ENCODE measurements at places on chromosomes 7 and 10. TPM values are rescaled to one million over a fixed set of nuclear protein-coding genes. Genes with fewer than 3 reads are reported as not detected.

DNA sequence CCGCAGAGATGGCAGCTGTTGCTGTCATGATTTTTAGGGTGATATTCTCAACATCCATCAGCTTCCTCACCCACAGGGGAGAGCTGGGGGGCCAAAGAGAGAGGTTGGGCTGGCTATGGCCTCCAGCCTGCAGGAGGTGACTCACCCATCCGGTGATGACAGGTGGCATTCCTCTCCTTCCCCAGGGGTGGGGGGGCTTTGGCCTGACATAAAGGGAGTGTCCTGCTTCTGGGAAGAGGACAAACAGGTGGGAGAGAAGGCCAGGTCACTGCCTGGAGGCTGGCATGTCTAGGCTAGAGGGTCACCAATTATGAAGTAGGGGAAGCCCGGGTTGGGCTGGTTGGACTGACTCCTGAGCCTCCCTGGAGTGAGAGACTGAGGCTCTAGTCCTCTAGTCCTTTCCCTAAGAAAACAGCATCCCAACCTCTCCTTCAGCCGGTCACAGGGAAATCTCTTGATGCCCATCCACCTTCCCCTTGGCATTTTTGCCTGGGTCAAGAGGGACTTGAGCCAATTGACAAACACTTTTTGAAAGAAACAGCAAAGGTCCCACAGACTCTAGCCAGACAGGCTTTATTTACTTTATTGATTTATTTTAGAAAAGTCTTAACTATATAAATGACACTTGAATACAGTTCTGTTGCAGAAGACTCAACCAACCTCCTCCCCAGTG, 79.8 kb upstream of the ZNF716 start:
- no peaks in the 10 kb centered on the region for H3K36me3 ChIP-seq
- H3K4me3 ChIP-seq, result no peak overlapping the region
- H3K4me1 ChIP-seq, result no peaks in the 10 kb centered on the region
- H3K27me3 ChIP-seq, result no peaks in the 10 kb centered on the region
- H3K27ac ChIP-seq, result no peak overlapping the region

DNA sequence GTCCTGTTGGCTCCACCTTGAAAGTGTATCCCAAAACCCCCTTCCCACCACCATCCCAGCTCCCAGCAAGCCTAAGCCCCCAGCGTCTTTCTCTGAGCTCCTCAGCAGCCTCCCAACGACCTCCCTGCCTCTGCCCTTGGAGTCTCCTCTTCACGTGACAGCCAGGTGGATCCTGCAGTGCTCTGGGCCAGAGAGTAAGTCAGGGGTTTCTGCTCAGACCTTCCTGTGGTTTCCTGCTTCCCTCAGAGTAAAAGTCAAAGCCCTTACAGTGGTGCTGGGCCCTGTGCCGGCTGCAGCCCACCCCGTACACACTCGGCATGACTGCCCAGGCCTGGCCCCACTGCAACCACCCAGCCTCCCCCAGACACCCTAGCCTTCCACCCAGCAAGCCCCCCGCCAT, 51.9 kb downstream of the OAT start:
- DNase-seq, result no peak
- no peaks in the 10 kb centered on the region for H3K4me1 ChIP-seq
- H3K27ac ChIP-seq, result no peak overlapping the region
- H3K27me3 ChIP-seq, result no peaks in the 10 kb centered on the region
- no peak overlapping the region for H3K4me3 ChIP-seq
- H3K36me3 ChIP-seq, result no peaks in the 10 kb centered on the region

DNA sequence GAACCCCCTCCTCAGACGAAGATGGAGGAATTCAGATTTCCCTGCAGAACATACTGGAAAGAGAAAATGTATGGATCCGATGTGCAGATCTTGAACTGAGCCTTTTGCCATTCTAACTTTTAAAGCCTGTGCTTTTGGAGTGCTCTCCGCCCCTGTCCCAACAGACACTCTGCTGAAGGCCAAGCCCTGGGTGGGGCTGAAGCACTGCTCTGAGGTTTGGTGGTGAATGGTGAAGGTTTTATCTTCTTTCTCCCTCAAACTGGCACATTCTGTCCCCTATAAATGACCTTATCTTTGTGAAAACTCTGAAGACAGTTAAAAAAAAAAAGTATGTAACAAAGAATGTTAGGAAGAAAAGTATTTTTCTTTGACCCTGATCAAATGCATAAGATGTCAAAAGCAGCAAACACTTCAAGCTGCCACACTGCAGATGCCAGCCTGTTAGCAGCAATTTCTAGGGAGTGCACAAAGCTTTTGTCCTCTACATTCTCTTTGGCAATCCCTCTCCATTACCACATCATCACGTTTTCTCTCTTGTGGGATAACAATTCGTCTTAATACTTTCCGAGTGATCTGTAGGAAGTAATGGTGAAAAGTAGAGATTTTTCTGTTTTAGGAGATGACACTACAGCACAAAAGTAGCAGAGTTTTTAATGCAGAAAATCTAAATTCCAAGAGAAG, 137.3 kb upstream of the CCDC6 start:
- peak; percentile 29 for DNase-seq
- no peaks in the 10 kb centered on the region for H3K36me3 ChIP-seq
- H3K4me3 ChIP-seq, result no peak overlapping the region
- H3K27me3 ChIP-seq, result no peaks in the 10 kb centered on the region
- H3K4me1 ChIP-seq, result peaks cover 8% of the 10 kb centered on the region
- H3K27ac ChIP-seq, result no peak overlapping the region

INMT gene
- total RNA-seq, result 347 TPM

GRCh38 chr7:45106-46090, 147.0 kb upstream of the FAM20C start:
- H3K4me1 ChIP-seq, result no peaks in the 10 kb centered on the region
- no peak for DNase-seq
- no peaks in the 10 kb centered on the region for H3K36me3 ChIP-seq
- no peak overlapping the region for H3K27ac ChIP-seq
- no peak overlapping the region for H3K4me3 ChIP-seq

DNA sequence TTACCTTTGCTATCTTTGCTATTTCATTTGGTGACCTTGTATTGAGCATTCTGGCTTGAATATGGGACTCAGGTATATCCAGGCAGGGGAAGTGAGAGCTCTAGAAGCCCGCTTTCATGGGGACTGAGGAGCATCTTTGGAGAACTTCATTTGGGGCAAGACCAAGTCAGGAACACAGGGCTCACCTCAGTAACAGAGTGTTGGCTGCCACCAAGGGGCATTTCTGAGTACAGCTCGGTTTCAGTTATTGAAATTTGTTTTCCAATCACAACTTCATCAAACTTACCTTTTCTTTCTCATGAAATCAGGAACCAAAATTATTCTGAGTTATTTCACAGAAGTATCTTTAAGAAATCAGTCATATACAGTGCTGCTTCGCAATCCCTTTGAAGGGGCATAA, 337.2 kb downstream of the C7orf25 start:
- DNase-seq, result no peak
- no peaks in the 10 kb centered on the region for H3K27me3 ChIP-seq
- H3K4me3 ChIP-seq, result no peak overlapping the region
- H3K4me1 ChIP-seq, result peaks cover 20% of the 10 kb centered on the region

DNA sequence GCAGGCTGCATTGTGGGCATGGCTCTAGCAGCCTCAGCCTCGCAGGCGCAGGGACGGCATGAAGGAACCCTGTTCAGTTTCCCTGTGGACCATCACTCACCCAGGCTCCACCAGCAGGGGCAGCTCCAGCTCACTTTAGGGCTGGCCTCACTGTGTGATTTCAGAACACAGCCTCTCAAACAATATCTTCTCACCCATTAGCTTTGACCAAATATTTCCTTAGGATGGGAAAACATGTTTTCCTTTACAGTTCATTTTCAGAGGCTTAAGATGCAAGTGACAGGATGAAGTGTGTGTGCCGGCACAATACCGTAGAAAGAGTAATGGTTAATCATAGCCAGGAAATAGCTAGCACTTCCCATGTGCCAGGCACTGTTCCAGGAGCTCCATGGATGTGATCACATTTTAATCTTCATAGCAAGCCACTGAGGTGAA, 58.2 kb downstream of the LANCL2 start:
- peaks cover 10% of the 10 kb centered on the region for H3K36me3 ChIP-seq
- no peaks in the 10 kb centered on the region for H3K4me1 ChIP-seq
- DNase-seq, result no peak
- no peak overlapping the region for H3K27ac ChIP-seq

LRMDA gene
- total RNA-seq, result 185 TPM

DNA sequence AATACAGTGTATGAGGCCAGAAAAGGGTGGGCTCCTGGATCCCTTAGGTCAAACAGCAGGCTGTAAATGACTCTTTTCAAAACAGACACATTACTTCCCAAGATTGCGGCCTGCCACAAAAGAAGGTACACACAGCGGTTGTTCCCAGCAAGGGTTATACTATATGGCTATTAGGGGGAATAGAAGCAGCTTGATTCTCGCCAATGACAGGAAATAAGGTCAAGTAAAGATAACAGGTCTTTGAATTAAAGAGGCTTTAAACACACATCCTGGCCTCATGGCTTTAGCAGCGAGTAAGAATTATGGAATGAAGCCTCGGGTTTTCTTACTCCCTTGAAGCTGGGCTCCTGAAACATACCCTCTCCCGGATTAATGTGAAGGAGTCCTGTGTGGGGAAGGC, 58.3 kb downstream of the CYP26A1 start:
- H3K27me3 ChIP-seq, result no peaks in the 10 kb centered on the region
- DNase-seq, result no peak
- H3K36me3 ChIP-seq, result no peaks in the 10 kb centered on the region
- H3K4me3 ChIP-seq, result no peak overlapping the region
- no peaks in the 10 kb centered on the region for H3K4me1 ChIP-seq
- no peak overlapping the region for H3K27ac ChIP-seq

GRCh38 chr7:128102490-128103291, 71.5 kb upstream of the LRRC4 start:
- no peak for DNase-seq
- no peak overlapping the region for H3K4me3 ChIP-seq
- no peaks in the 10 kb centered on the region for H3K27me3 ChIP-seq
- no peaks in the 10 kb centered on the region for H3K36me3 ChIP-seq
- no peak overlapping the region for H3K27ac ChIP-seq

- H3K27ac ChIP-seq, result no peak overlapping the region
- no peak for DNase-seq
- H3K4me3 ChIP-seq, result no peak overlapping the region
- H3K27me3 ChIP-seq, result no peaks in the 10 kb centered on the region
Measured at GRCh38 chr7:50212666-50213621, 91.6 kb upstream of the IKZF1 start.

DNA sequence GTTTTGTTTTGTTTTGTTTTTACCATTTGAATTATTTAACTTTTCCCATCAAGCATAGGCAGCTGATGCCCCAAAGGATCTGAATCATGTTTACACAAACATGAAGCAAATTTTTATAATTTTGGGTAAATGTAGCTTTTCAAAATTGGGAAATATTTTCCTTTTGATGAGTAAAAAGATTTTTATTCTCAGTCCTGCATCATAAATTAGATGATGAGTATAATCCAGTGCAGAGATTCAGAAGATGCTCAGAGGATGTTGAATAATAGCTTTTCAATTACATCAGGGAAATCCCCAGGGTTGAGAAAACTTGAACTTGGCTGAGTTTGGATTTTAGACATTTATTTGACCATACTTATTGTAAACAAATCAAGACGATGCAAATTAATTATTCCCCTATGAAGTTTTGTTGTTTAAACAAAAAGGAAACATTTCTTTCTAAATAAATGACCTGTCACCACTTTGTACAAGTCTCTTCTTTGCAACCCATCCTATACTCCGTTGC, 121.7 kb downstream of the FAM204A start:
- no peaks in the 10 kb centered on the region for H3K27me3 ChIP-seq
- no peaks in the 10 kb centered on the region for H3K4me1 ChIP-seq
- H3K27ac ChIP-seq, result no peak overlapping the region
- no peaks in the 10 kb centered on the region for H3K36me3 ChIP-seq

SLC39A12 gene
- 1.9 TPM for total RNA-seq

- no peak for DNase-seq
- H3K27ac ChIP-seq, result no peak overlapping the region
- H3K36me3 ChIP-seq, result no peaks in the 10 kb centered on the region
Measured at GRCh38 chr10:42112331-42113157, 525.8 kb downstream of the ZNF33B start.

DNA sequence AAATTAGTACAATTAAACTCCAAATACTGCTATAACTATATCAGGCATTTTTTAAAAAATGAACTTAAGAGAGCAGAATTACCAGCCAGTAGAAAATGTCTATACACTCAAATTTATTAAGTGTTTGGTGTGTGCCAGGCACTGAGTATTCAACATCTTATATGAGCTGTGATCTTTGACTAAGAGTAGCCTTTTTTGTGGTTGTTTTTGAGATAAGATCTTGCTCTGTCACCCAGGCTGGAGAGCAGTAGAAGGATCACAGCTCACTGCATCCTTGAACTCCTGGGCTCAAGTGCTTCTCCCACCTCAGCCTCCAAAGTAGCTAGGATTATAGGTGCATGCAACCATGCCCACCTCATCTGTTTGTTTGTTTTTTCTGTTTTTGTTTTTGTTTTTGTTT, 102.5 kb upstream of the CELF2 start:
- no peaks in the 10 kb centered on the region for H3K27me3 ChIP-seq
- H3K36me3 ChIP-seq, result no peaks in the 10 kb centered on the region
- peaks cover 5% of the 10 kb centered on the region for H3K4me1 ChIP-seq
- DNase-seq, result no peak
- no peak overlapping the region for H3K27ac ChIP-seq

GRCh38 chr10:86067436-86068050, 299.1 kb downstream of the GRID1 start:
- H3K27ac ChIP-seq, result no peak overlapping the region
- DNase-seq, result peak; percentile 5
- no peak overlapping the region for H3K4me3 ChIP-seq
- H3K27me3 ChIP-seq, result no peaks in the 10 kb centered on the region
- no peaks in the 10 kb centered on the region for H3K36me3 ChIP-seq

GRCh38 chr10:4070921-4071660, 286.1 kb upstream of the KLF6 start:
- H3K27ac ChIP-seq, result no peak overlapping the region
- peaks cover 13% of the 10 kb centered on the region for H3K4me1 ChIP-seq
- no peaks in the 10 kb centered on the region for H3K36me3 ChIP-seq
- no peaks in the 10 kb centered on the region for H3K27me3 ChIP-seq
- no peak for DNase-seq

GRCh38 chr7:99132595-99133321, 11.2 kb downstream of the SMURF1 start:
- H3K27me3 ChIP-seq, result no peaks in the 10 kb centered on the region
- H3K4me1 ChIP-seq, result peaks cover 21% of the 10 kb centered on the region
- H3K4me3 ChIP-seq, result no peak overlapping the region
- H3K27ac ChIP-seq, result no peak overlapping the region
- no peak for DNase-seq

DNA sequence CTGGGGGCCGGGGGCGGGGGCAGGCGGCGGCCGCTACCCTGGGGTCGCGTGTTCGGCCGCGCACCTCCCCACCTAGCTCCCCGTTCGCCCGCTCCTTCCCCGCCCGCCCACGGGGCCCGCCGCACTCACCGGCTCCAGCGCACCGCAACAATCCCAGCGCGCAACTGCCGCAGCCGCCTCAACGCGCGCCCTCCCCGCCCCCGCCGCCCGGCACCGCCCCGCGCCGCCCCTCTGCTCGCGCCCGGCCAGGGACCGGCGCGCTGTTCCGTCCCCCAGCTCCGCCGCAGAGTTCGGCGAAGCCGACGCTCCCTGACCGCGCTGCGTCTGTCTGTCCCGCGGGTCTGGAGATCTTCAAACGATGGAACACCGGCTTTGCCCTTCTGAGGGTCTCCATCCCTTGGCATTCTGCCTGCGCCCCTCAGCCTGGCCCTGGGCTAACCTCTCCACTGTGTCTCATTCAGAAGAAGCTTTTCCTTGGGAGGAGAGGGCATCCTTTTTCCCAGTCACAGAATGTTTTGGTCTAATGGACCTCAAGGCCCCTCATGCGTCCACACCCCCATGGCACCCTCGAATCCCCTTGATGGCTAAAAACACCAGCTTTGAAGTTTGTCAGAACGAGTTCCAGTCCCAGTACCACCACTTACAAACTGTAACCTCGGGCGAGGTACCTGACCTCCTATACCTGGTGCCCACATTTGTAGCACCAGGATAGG, at the start of gene NT5C2:
Gene NT5C2, minus strand, starts transcription at position 166 of the 713 bp plus-strand sequence. CDS start 18,314 bp downstream, outside the sequence.
- H3K4me3 ChIP-seq, result peak within 1 kb of the TSS; percentile 83
- H3K36me3 ChIP-seq, result no peaks in the 10 kb centered on the region
- H3K27me3 ChIP-seq, result no peaks in the 10 kb centered on the region

MOGAT3 gene
- total RNA-seq, result not detected

LIPJ gene
- not detected for total RNA-seq
